ENCODE measurements at places on chromosomes 1 and 21.

DNA sequence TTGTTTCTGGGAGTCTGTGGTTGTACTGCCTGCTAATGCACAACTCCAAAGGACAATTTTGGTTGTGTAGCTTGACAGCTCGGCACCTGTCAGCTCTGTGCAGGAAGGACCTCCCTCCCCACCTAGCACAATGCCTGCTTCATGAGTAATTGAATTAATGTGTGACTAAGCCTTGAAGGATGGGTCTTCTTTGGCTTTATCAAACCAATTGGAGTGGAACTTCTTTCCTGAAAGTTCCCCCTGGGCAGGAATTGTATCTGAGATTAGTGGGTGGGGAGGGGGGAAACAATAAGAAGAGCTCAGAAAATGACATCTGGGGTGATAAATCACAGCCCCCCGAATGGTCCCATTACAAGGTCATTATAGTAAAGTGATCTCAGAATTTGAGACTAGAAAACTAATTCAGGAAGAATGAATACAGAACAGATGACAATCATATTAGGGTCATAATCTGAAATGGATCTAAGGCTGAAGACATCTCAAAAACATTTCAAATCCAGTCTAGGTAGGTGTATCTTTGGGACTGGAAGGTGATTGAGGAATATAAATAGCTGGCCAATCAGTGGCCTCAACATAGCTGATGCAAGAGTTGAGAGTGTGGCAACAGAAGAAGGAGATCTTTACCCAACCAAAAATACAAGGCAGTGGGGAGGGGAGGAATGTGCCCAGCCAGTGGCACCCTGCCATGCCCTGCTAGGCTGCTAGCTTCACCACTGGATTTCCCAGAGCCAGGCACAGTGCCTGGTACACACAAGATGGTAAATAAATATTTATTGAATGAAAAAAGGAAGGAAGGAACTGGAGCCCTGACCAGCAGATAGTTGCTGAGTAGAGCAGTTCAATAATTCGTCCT lies 10.1 kb upstream of the SESN2 start:
- no peak for DNase-seq

- DNase-seq = no peak
Measured at GRCh38 chr1:31934706-31935629, 3.2 kb downstream of the PTP4A2 start.

DNA sequence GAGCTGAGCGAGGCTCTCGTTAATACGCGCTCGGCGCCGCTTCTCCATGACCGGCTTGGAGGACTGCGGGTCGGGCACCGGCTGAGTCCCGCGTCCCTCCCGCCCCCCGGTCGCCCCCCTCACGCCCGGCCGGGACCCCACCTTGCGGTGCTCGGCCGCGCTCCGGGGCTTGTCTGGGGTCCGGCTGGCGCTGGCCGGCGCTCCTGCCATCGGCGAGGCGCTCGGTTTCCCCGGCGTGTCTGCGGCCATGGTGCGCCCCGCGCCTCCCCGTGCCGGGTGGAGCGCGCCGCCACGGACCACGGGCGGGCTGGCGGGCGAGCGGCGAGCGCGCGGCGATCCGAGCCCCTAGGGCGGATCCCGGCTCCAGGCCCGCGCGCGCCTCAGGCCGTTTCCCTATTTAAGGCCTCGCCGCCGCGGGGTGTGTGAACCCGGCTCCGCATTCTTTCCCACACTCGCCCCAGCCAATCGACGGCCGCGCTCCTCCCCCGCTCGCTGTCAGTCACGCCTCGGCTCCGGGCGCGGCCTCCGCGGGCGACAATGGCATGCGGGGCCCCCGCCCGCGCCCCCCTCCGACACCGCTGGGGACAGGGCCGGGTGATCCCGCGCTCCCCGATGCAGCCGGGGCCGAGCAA lies at the start of gene HES4:
Gene HES4 (minus strand): TSS at position 373 of the 632 bp plus-strand sequence. CDS start 124 bp downstream, at position 249.
- no peak for DNase-seq

GRCh38 chr1:220979371-220979770 lies 100.1 kb downstream of the HLX start:
- no peak for DNase-seq

GRCh38 chr1:12451560-12451900 lies 166.5 kb downstream of the DHRS3 start:
- no peak for DNase-seq

DNA sequence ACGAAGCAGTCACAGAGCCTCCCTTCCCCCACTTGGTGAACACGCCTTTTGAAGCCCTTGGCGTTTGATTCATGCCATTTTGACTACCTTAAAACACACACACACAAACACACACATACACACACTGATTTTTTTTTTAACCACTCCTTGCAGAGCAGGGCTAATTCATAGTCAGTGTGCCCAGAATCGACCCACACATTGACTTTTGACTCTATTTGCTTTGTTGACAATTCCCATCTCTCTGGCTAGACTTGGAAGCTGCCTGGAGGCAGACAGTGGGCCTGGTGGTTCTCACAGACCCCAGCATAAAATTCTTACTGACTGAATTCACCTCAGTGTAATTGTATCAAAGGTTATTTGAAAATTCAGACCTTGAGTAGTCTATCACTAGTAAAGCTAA lies 30.3 kb downstream of the CAPN8 start:
- DNase-seq = no peak

- DNase-seq = no peak
Measured at GRCh38 chr1:227918083-227918700, 29.5 kb downstream of the WNT9A start.

- DNase-seq = no peak
Measured at GRCh38 chr1:205817364-205817763, 4.4 kb upstream of the SLC41A1 start.

DNA sequence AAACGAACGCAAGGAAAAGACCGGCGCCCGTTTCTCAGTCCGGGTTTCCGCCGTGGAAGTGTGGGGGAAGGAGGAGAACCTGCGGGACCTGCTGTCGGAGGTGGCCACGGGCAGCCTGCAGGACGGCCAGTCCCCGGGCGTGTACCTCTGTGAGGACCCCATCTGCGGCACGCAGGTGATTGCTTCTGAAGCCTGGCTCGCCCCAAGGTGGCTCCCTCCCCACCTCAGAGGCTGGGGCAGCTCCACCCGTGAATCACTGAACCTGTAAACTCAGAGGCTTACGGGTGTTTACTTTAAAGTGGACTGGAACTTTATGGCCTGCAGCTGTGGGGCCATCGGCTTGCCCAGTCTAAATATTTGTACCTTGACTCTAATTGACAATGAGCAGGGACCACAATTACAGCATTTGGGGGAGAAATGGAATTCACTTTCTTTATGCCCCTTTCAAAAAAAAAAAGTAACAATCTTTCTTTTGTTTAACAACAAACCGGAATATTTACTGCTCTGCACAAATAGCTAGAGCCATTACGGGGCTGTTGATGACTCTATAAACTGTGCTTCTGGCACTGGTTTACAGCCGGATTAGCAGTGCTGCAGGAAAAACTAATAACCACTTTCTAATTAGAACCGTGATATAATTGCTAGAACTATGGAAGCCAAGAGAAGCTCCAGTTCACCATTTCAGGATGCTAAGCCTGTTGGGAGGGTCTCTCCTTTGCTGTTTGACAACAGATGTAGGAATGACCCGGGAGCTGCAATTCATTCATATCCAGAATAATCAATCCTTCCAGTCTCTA lies 454.8 kb downstream of the KIF26B start:
- no peak for DNase-seq

- no peak for DNase-seq
Measured at GRCh38 chr1:31902510-31902860, 35.7 kb downstream of the PTP4A2 start.

- DNase-seq = no peak
Measured at GRCh38 chr1:161382214-161383019, 14.7 kb upstream of the CFAP126 start.

GRCh38 chr1:41255978-41256377 lies 13.9 kb upstream of the SCMH1 start:
- DNase-seq = no peak

DNA sequence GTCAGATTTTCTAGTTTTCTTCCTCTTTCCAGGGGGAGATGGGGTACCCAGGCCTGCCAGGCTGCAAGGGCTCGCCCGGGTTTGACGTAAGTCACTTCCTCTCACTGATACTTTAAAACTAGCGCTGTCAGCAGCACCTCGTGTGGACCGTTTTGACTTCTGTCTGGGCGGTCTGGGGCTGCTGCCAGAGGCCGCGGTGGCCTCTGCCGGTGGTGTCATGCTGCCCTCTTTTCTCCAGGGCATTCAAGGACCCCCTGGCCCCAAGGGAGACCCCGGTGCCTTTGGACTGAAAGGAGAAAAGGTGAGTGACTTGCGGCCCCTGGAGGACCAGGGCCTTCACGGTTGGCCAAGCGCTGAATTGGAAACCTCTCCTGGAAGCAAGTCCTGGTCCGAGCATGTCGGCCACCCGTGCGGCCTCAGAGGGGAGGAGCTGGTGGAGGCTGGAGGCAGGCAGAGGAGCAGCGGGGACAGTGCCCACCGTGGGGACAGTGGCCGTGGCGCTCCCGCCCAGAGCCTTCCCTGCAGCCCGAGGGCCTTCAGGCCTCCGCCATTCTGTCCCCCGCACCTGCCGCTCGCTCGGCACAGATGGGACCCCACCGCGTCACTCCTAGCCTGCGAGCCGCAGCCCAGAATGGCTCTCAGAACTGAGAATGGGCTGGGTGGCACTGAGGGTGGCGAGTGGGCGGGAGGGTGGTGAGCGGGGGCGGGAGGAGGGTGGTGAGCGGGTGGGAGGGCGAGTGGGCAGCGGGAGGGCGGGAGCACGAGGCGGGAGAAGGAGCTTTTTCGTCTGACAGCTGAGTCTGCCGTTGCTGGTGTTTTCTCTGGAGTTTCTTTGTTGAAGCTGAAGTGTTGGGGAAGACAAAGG lies 9.4 kb downstream of the COL6A1 start:
- no peak for DNase-seq

DNA sequence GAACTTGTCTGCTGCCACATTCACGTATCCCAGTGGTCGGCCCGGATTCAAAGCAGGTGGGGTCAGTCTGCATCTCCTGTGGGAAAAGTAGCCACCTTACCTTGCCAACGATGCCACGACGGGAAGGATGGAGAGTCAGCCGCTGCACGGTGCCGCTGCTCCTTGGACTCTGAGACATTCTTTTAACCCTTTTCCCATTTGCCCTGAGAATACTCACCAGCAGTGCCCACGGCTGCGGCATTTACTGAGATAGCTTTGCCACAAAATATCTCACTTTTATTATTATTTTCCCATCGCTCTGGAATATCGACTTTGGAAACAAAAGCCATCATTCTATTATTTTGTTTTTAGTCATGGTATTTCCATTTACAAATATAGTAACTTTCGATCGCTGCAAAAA lies 15.3 kb upstream of the TTC34 start:
- DNase-seq = no peak

DNA sequence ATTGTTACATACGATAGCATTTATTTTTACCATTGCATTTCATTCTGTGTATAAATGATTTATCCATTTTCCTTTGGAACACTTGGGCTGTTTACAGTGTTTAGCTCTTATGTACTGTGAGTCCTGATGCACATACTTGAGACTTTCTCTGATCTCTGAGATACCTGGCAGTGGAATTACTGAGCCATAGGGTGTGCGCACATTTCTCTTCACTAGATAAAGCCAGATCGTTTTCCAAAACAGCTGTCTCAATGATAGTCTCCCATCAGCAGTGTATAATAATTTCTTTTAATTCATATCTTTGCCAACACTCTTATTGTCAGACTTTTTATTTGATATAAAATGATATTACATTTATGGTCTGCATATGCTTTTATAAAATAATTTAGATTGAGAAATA lies 66.2 kb downstream of the VPS13D start:
- DNase-seq = no peak

- no peak for DNase-seq
Measured at GRCh38 chr1:116226017-116226416, 114.8 kb downstream of the MAB21L3 start.

DNA sequence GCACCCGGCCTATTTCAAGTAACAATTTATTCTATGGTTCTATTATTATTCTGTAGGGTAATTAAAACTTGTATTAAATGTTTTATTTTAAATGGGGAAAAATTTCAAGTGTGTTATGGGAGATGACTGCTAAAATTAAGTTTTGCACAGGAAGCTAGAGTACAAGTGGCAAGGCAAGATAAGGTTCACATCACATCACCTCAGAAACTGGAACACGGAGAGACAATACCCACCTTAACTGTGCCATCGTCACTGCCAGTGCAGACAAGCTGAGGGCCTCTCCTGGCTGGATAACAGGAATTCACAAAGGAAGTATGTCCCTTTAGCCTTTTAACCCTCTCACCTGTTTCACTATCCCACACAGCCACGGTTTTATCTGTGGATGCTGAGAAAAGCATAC lies 7.6 kb downstream of the SNRNP40 start:
- DNase-seq = no peak

DNA sequence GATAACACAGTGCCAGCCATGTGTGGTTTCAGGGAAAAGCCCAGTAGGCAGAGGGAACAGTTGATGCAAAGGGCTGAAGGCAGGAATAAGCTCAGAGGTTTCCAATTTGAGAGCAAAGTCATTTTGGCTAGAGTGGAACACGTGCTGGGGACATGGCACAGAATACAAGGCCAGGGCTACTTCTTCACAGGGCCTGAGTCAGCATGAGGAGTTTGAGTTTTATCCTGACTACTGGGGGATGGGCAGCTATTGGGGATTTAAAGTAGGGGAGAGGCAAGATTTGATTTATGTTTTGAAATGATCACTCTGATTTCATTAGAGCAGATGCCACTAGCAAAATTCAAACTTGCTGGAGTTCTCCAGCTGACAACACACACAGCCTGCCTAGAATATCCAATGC lies 241.1 kb upstream of the CSF3R start:
- no peak for DNase-seq

DNA sequence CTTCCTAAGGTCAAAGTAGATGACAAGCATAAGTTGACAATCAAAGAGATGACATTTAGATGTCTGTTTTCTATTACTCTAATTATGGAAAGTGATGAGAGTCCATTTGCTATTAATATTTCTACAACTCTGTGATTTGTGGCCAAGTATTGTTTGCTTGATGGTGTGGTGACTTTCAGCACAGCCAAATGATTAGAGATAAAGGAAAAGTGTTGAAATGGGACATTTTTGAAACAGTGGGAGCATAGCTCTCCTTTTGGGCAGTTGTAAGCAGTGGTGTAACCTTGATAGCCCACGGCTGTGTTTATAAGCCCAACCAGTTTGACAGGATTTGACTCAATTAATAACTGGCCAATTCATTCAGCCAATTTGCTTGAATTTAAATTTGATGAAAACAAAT lies 31.6 kb downstream of the ZC3H11B start:
- DNase-seq = no peak

DNA sequence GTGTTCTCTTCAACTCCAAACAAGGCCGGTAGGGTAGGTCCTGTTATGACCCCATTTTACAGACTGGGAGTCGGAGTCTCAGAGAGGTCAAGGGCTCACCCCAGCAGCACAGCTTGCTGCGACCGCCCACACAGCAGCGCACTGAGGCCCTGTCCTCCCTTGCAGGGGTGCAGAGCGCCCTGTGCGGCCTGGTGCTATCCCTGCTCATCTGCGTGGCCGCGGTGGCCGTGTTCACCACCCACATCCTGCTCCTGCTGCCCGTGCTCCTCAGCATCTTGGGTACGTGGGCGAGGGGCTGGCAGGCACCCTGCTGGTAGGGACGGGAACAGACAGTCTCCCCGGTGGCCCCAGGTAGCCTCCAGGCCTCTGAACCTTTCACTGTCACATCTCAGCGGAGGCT lies 55.9 kb downstream of the DISP3 start:
- DNase-seq = no peak
